ENCODE measurements at places on chromosomes 2 and 18.

- no peak for DNase-seq
These were observed 748 bp upstream of the ZNF804A start for GRCh38 chr2:184597571-184597991.

DNA sequence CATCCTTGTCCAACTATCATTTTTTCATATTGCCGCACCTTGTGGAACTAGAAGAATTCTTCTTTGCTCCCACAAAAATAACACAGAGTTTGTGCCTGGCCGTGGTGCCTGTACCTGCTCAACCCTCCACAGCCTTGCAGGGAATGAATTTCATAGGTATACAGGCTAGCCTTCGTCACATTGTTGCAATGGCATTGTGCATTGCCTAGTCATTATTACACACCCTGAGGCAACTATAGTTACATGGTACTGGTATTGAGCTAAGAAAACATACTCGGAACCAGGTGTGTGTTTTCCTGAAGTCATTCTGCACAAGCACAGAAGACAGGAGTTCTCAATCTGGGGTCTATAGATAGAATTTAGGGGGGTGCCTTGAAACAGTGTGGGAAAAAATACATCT is 188.0 kb upstream of the CTAGE1 start:
- no peak for DNase-seq

DNA sequence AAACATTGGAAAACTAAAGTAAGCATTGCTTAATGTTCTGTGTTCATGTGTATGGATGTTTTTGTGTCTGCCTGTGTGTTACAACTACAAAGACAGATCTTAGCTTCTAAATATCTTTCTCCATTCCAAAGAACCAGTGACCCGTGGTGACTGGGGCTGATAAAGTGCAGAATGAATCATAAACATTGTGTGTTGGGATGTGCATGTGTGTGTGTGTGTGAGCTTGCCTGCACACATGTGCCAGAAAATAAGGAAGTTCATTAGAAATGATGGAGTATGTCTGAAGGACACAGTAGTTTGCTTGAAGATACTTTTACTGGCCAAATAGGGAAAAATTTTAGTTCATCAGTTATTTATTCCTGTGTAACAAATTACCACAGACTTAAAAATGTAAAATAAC is 756.6 kb upstream of the CELF4 start:
- no peak for DNase-seq

DNA sequence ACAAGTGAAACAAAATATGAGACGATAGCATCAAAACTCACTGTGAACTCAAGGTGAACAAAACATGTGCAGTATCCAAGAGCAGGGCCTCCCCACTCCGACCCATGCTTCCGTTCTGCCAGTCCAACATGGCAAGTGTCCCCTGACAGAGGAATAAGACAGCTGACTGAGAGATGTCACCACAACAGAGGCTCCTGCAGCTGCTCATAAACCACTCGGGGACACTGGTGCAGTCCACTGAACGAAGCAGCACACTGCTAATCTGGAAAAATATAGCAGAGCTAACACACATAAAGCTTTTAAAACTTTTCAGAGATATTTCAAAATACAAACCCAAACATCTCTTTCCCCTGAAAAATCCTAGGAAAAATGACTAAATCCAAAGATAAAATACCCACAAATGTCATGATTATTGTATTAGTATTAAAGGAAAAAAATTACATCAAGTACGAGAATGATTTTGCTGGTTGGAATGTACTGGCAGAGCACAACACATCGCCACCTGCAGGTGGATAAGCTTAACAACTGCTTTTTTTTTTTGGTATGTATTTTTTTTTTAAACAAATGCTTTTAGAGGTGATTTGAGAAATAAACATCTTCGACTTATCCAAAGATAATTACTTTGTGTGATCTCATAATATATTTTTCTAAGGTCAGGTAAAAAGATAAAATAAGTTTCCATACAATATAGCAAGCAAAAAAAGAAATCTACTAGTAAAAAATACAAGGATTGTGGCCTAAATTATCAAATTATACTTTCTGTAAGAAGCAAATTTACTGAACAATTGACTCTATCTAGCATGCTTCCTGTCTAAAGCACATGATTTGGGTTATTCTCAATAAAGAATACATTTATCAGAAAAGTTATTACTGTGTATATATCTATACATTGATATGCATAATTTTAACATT is 18.6 kb downstream of the THADA start:
- no peak for DNase-seq

DNA sequence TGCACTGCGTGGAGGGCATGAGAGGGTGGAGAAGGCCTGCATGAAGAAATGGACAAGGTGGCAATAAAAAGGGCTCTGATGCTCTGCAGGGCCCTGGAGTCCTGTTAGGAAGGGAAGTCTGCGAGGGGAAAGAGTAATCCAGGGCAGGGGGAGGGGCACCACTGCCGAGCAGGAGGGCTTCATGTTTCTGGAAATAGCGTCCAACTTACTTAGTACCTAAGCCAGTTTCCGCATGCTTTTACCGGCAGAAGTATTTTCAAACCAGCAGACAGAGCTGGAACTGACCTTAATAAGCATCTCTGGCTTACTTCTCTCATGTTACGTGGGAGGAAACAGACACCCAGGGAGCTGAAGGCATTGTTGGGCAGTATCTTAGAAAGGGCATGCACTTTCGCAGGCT is 156.7 kb downstream of the GALNT14 start:
- no peak for DNase-seq
